Fibroblast of villous mesenchyme (primary cell): ENCODE measurements at places on chromosomes 3 and 15. TPM values are rescaled to one million over a fixed set of nuclear protein-coding genes. Genes with fewer than 3 reads are reported as not detected.

The NEK10 gene
- total RNA-seq: 1.9 and 6.9 TPM in 2 replicates

The ZIC1 gene
- not detected in 2 replicates for total RNA-seq

The SAMD7 gene
- total RNA-seq: not detected in 2 replicates

The PAQR5 gene
- total RNA-seq: 0.97 and 1.3 TPM in 2 replicates

The CKMT1A gene
- total RNA-seq: not detected in 2 replicates

The SQOR gene
- 46.7 and 81.6 TPM in 2 replicates for total RNA-seq

The TIMP4 gene
- total RNA-seq: 1.3 TPM in 2 replicates

The PLSCR4 gene
- total RNA-seq: 13.5 and 22.9 TPM in 2 replicates

The CHP1 gene
- 87.9 and 111 TPM in 2 replicates for total RNA-seq

The NDN gene
- total RNA-seq: 35.1 and 51.0 TPM in 2 replicates

The GP5 gene
- total RNA-seq: 0.32 TPM in 1 of 2 replicates, not detected in the other
